NCI-H2081 (cell line): ENCODE measurements at places on chromosomes 3 and 15.
A peak's percentile ranks its signal among the peaks of the same experiment; 100 is the strongest.

- DNase-seq = peak; percentile 47
These were observed 893 bp downstream of the MGA start for GRCh38 chr15:41661078-41661517.

GRCh38 chr15:57321485-57321884 lies 54.8 kb upstream of the CGNL1 start:
- DNase-seq = no peak

GRCh38 chr15:62059108-62059815 lies 985 bp downstream of the VPS13C start:
- no peak for DNase-seq

- DNase-seq = no peak
These were observed 286.0 kb upstream of the SUCLG2 start for GRCh38 chr3:67940210-67940952.

DNA sequence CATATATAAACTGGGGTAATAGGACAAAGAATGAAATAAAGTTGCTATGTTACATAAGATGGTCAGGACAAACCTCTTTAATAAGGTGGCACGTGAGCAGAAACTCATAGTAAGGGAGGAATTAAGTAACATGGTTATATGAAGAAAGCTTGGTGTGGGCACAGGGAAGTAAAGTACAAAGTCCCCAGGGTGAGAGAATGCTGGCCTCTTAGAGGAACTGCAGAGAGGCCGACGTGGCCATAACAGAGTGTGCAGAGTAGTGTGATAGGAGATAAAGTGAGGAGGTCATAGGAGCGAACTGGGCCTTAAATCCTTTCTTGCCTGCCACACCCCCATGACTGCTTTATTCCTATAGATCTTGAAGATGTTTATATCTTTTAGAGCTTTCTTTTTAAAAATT lies 17.4 kb upstream of the RBMS3 start:
- no peak for DNase-seq

DNA sequence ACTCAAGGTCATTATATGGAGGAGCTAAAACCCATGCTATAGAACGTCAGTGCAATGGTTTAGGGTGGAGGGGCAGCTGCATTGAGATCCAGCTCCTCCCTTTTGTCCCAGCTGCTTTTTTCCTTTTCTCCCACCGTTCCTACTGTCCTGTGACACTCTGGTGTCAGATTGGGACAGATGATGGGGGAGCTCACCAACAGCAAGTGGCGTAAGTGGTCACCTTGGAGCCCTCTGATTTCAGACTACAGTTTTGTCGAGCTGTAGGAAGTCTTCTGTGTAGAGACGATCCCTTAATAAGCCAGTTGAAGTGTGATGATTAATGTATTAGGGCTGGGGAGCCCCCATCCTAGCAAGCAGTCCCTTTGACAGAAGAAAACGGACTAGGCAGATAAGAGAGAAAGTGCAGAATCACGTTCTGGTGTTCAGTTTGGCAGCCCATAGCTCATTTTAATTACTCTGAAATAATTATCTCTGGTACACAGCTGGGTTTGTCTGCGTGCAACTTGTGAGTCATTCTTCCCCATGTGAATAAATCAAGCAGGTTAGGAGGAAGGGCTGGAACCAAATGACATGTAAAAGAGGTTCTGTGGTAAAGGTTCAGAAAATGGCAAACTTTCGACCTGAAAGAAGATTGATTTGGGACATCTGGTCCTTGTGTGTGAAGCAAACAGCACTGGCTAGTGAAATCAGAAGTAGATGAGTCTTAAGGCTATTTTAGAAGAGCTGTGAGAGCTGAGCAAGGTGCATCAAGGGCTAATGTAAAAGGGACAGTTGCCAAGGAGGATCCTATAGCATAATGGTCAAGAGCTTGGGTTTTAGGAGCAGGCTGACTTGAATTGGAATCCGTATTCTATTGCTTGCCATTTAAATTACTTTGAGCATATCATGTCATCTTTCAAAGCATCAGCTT lies 241.4 kb downstream of the EDEM1 start:
- DNase-seq = no peak

GRCh38 chr3:51836606-51837005 lies 24.8 kb upstream of the IQCF2 start:
- no peak for DNase-seq

DNA sequence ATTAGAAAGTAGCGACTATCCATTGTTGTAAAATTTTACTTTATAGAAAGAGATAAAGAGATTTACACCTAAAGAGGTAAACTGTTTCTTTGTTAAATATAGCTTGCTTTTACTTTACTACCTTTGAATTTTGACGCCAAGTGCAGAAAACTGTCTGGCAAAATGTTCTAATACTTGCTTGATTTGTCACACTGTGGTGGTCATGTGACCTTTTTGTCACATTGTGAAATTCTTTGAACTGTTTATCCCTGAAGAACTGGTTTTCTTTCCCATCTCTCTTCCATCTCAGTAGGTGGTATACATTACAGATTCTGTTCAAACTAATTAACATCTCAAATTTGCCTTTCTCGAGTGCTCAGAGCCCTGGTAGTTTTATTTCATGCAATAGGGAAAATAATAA lies 327.4 kb downstream of the NAALADL2 start:
- DNase-seq = no peak

DNA sequence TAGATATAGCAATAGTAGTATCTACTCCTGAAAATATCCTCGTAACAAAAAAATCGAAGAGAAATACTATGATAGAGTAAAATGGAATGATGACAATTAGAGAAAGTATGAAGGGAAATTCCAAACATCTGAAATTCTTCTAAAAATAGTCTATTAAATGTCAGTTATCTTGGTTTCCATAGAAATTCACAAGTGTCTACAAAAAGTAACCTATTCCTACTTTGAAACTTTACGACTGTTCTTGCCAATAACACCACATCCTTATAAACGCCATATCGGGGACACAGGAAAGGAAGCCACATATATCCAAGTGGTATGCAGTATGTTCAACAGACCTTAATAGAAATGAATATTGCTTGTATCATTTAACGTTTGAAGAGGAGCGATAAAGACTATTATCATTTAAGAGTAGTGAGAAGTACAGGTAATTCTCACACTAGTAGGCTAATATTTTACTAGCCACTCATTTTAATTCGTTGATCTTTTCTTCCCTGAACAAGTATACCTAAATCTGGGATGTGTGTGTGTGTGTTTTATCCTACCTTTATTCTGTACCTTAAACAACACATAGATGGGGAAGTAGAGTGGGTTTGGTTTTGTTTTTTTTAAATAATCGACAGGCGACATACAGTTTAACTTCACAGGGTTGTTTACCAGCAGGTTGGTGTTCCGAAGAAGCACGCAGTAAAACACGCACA lies 1.2 kb downstream of the GPR176 start:
- no peak for DNase-seq

GRCh38 chr3:46643701-46644100 lies 31.4 kb downstream of the FAM240A start:
- DNase-seq = no peak

DNA sequence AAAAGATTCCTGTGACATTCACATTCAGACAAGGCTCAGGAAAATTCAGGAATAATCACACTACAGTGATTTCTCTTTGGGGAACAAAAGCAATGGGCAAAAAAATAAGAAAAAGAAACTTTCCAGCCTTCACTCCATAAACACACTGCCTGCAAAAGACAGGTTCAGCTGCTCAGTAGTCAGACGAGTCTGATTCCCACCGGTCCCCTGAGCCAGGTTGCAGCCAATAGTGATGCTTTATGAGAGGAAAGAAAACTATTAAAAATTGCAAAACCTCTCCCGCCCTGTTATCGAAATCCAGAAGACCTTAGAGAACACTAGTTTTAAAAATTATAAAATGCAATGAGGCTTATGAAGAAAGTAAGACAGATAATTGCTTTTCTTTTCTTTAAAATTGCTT lies 8.5 kb downstream of the PLCH1 start:
- no peak for DNase-seq

- DNase-seq = no peak
These were observed 13.6 kb upstream of the GP9 start for GRCh38 chr3:129046732-129047552.

DNA sequence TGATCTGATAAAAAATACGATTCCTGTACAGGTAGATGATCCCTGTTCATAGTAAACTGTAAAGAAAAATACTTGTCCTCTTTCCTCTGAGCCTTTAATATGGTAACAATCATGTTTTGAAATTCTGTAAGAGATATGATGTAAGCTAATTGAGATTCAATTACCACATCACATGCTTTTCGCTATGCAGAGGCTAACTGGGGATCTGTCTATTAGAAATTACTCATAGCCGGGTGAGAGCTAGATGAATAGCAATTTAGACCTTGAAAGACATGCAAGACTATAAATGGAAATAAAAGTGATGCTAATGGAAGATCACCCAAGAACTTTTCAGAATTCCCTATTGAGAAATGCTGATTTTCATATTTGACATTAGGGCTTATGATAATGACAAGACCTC lies 579.9 kb upstream of the ZNF717 start:
- DNase-seq = no peak

DNA sequence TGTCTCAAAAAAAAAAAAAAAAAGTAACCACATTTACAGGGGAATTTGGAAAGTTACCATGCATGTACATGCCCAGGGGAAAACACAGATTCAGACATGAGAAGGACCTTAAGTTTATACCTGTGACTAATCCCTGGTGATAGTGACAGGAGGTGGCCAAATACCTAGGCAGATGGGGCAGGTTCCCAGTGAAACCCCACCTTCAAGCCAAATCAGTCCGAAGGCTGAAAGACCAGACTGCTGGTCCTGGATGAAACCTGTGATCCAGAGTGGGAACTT lies 15.8 kb downstream of the SPCS1 start:
- no peak for DNase-seq
